ENCODE measurements at places on chromosomes 6 and 20. TPM values are rescaled to one million over a fixed set of nuclear protein-coding genes. Genes with fewer than 3 reads are reported as not detected.

DNA sequence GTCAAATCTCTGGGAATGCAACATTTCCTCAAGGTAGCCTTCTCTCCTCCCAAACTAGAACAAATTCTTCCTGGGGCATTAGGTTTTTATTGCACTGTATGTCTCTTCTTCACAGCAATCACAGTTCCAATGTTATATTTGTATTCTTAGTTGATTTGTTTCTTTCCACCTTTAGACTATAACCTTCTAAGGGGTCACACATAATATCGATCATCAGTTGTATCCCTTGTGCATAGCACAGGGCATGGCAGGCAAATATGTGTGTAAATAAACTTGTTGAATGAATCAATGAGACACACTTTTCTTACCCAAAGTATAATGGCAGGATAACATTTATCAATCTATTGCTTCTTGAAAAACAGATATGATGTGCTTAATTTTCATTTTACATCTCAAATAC, 81.0 kb downstream of the ATG5 start:
- no peak for DNase-seq

- DNase-seq = no peak
Observed at GRCh38 chr6:146154197-146154596, 125.3 kb downstream of the GRM1 start.

Gene PRPF6
- total RNA-seq = 111 TPM

Gene TREML2
- not detected for total RNA-seq

Data from PC-9 (cell line).